Stimulated activated CD4-positive, alpha-beta T cell treated with anti-CD3 and anti-CD28 coated beads, Interleukin-12 subunit alpha, Interleukin-12 subunit beta, amount 100 ng/mL, for 48 hours (primary cell): ENCODE measurements at places on chromosomes 7 and 10.

DNA sequence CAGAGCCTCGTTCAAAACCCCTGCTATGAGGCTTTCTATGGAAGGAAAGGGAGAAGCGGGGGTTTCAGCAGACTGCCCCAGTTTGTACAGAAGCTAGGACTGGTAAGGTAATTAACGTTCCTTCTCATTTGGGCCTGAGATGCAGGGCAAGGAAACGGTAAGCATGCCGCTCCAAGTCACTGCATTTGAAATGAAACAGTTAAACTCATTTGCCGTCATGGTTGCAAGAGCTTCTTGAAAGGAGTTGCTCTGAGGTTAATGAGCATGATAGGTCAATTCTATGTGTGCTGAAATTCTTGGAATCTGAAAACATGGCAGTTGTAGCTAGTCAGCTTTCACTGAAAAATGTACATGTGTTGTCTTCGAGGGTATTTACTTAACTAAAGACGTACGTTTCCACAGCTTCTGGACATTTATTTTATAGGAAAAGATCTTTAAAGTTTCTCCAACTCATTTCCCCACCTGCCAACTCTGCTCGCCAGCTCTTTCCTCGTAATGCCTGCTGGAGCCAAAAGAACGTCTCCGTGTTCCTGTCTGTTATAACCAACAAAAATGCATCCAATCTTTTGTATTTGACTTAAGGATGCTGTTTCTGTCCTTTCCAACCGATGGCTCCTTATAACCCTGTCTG is 73.3 kb downstream of the ADAM12 start:
- DNase-seq: no peak

GRCh38 chr10:34392641-34393170 is 422.4 kb downstream of the PARD3 start:
- DNase-seq: no peak

DNA sequence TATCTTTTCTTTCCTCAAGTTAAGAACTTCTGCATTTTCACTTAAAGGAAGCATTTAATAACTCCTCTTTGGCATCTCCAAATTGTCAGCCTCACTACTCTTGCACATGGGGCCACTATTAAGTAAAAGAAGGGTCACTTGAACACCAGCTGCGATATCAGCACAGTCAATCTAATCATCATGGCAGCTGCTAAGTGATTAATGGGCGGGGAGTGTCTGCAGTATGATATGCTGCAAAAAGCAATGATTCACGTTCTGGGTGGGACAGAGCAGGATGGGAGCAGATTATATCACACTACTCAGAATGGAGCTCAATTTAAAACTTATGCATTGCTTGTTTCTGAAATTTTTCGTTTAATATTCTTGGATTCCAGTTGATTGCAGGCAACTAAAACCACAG is 447.4 kb upstream of the PFKP start:
- no peak for DNase-seq

DNA sequence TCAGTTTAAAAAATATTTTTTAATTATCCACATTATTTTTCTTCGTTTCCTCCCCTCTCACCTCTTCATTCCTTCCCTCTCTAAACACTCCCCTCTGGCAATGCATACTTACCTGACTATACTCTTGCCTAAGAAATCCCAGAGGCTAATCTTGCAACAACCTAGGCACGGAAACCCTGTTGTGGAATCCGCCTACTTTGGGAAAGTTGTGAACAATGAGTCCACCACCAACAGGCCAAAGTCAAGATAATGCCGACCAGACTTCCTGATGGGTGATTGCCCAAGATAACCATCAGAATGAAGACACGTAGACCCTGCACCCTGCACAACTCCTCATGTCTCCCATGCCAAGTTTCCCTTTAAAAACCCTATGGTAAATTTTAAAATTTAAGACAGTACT is 521.5 kb downstream of the KIF20B start:
- no peak for DNase-seq

- DNase-seq: peak; percentile 45
Observed at GRCh38 chr7:111752022-111752582, 189.8 kb upstream of the IMMP2L start.

DNA sequence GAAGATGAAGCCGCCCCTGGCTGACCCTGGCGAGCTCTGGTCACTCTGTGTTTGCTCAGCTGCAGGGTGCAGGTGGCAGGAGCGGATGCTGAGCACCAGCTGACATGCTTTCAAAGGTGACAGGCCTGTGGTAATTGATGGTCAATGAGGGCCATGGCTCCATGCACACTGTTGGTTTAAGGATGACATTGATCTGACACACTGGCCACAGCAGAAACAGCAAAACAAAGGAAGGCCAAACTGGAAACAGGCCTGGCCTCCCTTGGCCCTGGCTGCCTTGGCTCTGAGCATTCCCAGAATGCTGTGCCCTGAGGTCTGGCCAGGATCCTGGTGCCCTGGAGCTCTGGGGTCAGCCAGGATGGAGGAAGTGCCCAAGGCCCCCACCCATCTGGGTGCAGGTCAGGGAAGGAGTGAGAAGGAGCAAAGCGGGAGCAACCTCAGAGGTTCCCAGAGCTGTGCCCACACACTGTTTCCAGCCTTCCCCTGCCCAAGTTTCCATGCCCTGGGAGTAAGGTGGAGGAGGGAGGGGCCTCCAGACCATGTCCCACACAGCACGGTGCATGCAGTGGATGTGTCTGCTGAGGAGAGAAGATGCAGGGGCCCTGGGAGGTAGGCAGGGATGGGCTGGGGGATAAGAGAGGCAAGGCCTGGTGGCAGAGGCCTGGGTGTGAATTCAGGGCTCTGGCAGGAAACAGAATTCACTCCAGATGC is 302.2 kb downstream of the RPS24 start:
- DNase-seq: no peak

DNA sequence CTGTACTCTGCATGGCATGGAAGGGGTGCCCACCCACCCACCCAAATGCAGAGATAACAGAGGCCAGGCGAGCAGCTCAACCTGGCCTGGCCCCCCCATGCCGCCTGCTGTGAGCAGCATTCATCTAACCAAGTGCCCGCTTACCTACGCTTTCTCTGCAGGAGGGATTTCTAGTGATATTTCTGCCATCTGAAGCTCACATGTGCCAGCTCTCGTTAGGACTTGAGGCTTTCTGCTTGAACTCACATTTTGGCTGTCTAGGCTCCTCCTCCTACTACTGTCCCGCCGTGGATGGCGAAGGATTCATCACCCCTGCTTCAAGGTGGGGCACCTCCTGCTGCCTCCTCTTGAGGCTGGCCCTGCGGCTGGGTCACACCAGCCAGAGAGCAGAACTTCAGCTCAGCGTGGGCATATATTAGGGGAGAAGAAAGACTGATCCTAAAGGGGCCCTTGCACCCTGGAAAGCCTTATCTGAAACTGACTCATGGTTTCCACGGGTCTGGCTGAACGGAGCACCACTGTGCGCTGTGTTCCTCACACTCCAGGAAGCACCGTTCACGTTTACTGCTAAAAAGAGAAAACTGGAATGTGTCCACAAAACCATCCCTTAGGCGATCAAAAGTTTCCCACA is 45.5 kb downstream of the CTBP2 start:
- no peak for DNase-seq

GRCh38 chr7:152893801-152894294 is 134.3 kb downstream of the ACTR3B start:
- no peak for DNase-seq

- no peak for DNase-seq
Observed at GRCh38 chr7:28276298-28276697, 95.7 kb upstream of the JAZF1 start.

DNA sequence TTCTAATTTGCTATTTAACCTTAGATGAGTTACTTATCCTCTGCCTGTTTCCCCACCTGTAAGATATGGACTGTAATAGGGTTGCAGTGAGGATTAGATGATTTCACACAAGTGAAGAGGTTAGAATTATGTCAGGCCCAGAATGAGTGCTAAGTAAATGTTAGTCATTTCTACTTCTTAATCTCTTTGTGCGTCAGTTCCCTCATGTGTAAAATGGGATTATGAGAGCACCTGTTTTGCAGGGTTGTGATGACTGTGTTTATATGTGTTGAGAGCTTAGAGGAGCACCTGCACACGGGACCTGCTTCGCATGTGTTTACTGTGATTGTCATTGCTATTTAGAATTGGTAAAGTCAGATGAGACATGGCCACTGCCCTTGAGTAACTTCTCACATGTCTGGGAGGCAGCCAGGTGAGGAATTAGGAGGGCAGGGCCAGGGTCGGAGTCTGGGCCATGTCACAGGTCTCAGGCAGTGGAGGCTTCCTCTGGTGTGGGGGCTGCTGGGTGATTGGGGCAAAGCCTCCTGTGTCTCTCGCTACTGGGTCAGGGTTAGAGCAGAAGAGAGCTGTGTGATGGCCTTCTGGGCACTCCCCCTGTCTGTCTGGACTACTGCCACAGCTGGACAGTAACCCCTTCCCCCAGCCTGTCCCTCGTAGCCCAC is 106.7 kb downstream of the WDFY4 start:
- DNase-seq: no peak

GRCh38 chr10:95792211-95792780 is 36.3 kb downstream of the ENTPD1 start:
- DNase-seq: no peak
